ENCODE measurements at places on chromosomes 7 and 10. TPM values are rescaled to one million over a fixed set of nuclear protein-coding genes. Genes with fewer than 3 reads are reported as not detected.

Gene CALML3
- total RNA-seq, result not detected

Gene SGPL1
- 24.2 TPM for total RNA-seq

Gene GIMAP1
- total RNA-seq, result 12.1 TPM

Gene GNAT3
- not detected for total RNA-seq

Gene ATP6V0A4
- not detected for total RNA-seq

Gene KIAA1549
- 8.7 TPM for total RNA-seq

Gene RSPH10B2
- total RNA-seq, result not detected

Gene ADAM22
- total RNA-seq, result 1.1 TPM

Gene OR6B1
- total RNA-seq, result not detected

Gene PAPSS2
- 63.9 TPM for total RNA-seq

Gene ADK
- total RNA-seq, result 23.9 TPM

Gene AFAP1L2
- total RNA-seq, result 3.4 TPM

Gene IGFBP1
- not detected for total RNA-seq

Gene UCMA
- total RNA-seq, result not detected

Gene C7orf33
- not detected for total RNA-seq

Gene NRCAM
- total RNA-seq, result 14.8 TPM

Gene TRA2A
- total RNA-seq, result 29.8 TPM

Gene TMEM229A
- not detected for total RNA-seq

Gene GPER1
- 1.8 TPM for total RNA-seq

Gene FOXP2
- 0.68 TPM for total RNA-seq

Gene SLC25A40
- 11.2 TPM for total RNA-seq

Gene CPXM2
- 0.19 TPM for total RNA-seq

Gene SUGCT
- 4.3 TPM for total RNA-seq

Gene NUTM2E
- 0.19 TPM for total RNA-seq

Gene SCRN1
- 124 TPM for total RNA-seq

Gene FBXL13
- 0.39 TPM for total RNA-seq

All from glomerular endothelial cell (primary cell).